Karpas-422 (cell line): ENCODE measurements at places on chromosomes 6 and 20.

DNA sequence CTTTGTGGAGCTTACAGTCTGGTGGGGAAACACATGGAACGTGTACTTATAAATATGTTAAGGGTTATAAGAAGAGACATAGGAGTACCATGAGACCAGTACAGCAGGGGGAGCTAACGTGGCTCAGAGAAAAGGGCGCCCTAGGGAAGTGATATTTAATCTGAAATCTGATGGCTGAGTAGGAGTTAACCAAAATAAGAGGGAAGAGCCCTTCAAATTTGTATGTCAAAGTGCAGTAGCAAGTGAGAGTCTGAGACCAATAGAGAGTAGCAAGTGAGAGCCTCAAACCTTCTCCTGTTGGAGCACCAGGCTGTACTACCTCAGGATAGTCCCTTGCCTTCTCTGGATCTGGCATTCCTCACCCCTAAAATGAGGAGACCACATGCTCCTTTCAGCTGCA, 6.1 kb upstream of the PKIG start:
- peak; percentile 95 for DNase-seq

- DNase-seq = no peak
These were observed 19.6 kb downstream of the NKX2-4 start for GRCh38 chr20:21377701-21378100.

DNA sequence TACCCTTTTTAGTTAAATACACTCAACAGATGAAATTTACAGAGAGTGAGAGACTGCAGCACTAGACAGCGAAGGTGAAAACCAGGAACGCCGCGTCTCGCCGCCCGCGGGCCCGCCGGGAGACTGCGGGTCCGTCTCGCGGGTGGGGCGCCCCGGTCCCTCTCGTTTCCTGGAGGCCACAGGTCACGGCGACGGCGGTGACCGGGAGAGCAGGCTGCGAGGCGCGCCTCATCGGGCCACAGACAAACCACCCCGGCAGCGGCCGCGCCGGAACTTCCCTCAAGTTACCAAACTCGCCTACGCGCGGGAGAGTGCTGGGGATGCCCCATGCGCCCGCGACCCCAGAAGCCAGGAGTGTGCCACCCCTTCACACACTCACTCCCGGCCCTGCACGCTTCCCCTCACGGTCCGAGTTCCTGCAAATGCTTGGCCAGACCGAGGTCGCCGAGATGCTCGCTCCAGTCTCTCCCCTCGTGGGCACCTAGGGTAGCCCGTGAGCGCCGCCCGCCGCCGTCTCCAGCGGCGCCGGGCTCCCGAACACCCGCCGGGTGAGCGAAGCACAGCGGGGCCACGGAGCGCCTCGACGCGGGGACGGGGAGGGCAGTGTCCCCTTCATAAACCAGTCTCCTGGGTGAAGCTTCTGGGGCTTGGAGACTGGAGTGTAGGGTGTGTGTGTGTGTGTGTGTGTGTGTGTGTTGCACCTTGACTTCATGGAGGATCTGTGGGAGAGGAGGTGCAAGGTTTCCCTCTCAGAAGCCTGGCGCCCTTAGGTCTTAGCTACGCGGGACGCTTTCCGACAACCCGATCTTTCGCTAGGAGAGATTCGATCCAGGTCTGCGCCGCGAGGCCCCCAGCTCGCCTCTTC, 1.4 kb downstream of the BACH2 start:
- no peak for DNase-seq

DNA sequence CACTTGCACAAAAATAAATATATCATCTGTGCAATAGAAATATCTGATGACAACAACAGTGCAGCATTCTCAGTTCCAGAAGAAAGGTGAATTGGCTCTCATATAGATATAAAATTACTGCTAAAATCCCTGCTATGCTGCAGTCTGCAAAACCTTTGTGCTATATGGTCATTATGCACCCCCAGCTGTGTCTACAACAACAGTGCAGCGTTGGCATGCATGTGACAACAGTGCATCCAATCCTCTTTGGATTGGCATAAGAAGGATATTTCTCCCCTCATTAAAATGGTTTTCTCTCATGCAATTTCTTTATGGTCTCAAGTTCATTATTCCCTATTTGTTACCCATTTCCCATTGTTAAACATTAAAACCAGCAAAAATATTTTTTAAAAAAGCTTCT, 23.1 kb downstream of the OR2B6 start:
- no peak for DNase-seq

DNA sequence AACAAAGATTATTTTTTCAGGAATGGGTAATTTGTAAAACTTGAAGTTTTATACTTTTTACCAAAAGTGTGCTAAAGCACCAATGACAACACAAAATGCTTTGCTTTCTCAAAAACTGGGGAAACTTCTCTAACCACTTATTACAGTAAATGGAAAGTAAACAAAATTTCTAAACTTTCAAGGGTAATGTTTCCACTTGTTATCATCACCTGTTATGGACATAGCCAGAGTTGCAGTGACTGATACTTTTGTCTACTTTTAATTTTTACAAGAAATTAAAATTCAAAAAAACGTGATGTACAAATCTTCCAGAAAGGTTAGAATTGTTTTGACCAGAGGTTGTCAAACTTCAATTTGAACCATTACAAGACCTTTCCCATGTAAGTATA, 99.9 kb downstream of the JAG1 start:
- no peak for DNase-seq

- DNase-seq = no peak
These were observed 685.5 kb upstream of the FLRT3 start for GRCh38 chr20:15022921-15023320.
